ENCODE measurements at places on chromosomes 16 and 17.
A peak's percentile ranks its signal among the peaks of the same experiment; 100 is the strongest.

GRCh38 chr17:69480245-69480644, 65.7 kb downstream of the MAP2K6 start:
- no peak for DNase-seq

GRCh38 chr17:5705876-5706576, 121.7 kb upstream of the NLRP1 start:
- no peak for DNase-seq

DNA sequence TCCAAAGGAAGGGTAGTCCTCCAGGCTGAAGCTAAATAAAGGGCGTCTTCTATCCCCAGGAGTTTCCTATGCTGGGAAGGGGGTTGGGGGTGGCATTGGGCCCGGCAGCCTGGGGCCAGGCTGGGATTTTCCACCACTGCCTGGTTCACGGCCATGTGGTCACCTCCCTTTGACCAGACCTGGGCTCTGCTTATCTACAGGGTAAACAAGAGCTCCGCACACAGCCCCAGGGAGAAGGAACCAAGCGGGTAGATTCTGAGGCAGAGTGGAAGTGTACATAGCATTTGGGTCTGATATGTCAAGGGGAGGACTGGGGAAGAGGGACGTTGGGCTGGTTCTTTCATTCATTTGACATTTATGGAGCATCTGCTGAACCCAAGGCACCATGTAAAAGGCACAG, 27.2 kb upstream of the TMEM220 start:
- no peak for DNase-seq

- DNase-seq: no peak
Measured at GRCh38 chr17:21353326-21354010, 22.7 kb upstream of the KCNJ12 start.

DNA sequence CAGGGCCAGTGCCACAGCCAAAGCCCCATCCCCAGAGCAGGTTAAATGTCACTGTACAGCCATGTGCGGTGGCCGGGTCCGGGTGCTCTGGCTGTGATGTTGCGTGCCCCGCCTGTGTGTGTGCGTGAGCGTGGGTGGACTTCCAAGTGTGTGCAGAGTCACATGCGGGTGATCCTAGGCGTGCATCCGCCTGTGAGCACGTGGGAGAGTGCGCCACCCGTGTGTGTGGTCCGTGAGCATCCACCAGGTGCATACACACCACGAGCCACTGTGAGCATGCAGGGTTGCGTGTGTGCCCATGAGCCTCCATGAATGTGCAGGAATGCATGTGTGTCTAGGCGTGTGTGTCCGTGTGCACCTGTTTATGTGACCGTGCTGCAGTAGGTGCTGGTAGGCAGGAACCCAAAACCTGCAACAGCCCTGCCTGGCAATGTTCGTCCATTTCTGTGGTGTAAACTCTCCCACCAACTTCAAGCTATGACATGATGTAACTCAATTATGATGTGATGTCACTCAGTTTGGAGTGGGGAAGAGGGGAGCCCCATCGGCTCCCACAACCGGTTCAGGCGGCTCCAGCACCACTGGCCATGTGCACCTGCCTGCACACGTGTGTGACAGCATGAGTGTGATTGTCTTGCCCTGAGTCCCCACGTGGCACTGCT, 37.6 kb upstream of the ACSF3 start:
- DNase-seq: no peak

GRCh38 chr17:46194393-46195216, 1.4 kb upstream of the KANSL1 start:
- peak; percentile 55 for DNase-seq

DNA sequence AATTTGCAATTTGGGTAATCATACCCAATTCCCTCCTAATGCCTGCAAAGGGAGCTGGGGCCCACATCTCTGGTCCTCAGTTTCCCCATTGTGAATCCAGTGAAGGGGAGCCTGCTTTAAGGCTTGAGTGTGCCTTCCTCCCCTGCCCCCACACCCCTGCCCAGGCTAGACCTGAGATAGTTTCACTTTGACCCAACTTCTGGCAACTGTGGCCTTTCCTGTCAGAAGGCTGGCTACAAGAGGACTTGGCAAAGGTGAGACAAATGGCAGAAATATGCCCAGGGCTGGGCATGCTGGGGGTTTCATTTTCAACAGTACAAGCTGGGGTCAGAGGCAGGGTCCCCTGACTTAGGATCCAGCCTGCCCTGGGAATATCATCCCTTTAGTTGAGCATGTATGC, 10.0 kb downstream of the SOCS1 start:
- DNase-seq: no peak

- DNase-seq: peak; percentile 94
Measured at GRCh38 chr17:32627239-32627996, 140.6 kb downstream of the CDK5R1 start.

DNA sequence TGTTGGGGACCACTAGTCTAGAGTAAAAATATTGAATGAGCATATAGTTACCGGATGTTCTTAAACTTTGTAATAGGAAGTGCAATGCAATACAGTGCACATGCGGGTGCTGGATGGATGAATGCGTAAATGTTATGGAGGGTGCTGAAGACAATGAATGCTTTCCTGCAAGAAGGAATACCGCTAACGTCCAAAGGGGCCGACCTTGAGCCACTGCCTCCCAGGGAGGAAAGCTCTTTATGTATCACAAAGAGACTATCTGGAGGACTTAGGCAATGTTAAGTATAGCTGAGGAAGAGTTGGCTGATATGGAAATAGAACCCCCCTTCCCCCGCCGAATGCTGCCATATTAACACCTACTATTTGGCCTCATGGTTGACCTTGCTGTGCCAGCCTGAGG, 27.5 kb upstream of the SHCBP1 start:
- no peak for DNase-seq

DNA sequence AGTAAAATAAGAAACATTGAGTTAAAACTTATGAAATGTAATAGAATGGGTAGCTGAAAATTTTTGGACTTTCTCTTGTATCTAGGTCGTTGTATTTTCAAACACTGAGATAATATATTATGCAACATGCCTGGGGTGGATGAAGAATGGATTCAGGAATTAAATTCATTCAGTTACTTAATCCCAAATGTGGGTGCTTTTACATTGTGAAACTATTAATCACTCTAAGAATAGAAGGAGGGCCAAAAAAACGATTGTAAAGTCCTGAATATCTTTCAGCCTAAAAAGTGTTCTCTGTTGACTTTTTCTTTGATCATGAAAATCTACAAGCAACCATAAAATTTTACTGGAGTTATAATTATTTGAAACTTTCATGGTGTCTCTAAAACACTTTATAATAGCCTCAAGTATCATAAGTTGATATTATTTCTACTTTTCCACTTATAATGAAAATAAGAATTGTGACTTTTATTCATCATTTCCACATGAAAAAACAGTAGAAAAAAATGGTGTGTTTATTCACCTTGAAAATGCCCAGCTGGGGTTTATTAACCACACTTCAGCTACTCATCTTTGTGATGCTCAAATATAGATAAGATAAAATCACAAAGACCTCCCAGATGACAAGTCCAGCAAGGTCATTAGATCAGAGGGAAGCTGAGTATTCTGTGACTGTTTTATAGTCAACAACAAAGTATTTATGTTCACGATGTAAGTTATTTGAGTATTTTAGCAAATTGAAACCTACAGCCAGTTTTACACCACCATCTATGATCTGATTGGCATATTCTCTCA, 619.9 kb upstream of the SOX9 start:
- no peak for DNase-seq

DNA sequence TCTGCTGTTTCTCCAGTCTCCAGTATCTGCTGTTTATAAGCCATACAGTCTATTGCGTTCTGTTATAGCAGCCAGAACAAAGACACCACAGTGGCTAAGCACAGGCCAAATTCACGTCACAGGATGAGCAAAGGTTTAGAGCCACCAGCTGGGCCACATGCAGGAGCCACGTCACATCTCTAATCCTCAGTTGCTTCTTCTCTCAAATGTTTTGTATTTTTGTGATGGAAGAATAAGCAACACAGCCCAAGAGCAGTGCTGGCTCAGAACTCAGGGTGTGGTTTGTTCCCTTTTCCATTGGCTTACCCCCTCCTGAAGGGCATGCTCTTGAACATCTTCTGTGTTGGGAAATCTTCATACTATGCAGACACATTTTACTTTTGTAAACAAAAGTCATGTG, 309.4 kb upstream of the CDH5 start:
- DNase-seq: no peak

DNA sequence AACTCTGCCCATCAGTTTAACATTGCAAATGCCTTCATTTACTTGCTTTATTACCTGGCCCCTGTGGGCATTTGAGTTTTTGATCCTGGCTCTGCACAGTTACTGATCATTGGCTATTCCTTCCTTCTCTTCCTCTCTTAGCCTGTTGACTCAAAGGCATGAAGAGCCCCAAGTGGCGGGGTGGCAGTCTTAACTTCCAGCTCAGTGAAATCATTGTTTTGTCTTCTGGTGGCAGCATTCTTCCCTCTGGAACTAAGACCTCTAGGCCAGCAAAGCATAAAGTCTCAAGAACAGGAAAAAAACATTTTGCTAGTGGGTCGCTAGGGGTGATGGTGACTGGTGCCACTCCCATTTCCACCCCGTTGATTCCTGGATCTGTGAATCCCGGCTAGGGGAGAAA, 52.3 kb upstream of the MRTFB start:
- DNase-seq: no peak

GRCh38 chr16:65034915-65035314, 86.9 kb downstream of the CDH11 start:
- DNase-seq: no peak

DNA sequence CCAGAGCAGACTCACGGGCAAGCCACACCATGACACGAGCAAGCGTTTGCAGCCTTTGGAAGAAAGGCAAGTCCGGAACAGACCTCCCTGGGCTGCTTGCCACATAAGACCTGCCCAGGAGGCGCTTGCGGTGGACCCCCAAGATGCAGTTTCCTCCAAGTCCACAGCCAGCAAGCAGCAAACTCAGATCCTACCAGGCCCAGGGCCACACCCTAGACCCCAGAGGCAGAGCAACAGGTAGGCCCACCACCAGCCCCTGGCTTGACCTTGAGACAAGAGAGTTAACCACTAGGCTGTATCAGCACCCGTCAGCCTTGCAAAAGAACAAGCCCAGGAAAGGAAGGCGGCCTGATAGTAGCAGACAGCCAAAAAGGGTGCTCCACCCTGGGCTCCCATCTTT, 2.3 kb downstream of the FAAP100 start:
- no peak for DNase-seq

DNA sequence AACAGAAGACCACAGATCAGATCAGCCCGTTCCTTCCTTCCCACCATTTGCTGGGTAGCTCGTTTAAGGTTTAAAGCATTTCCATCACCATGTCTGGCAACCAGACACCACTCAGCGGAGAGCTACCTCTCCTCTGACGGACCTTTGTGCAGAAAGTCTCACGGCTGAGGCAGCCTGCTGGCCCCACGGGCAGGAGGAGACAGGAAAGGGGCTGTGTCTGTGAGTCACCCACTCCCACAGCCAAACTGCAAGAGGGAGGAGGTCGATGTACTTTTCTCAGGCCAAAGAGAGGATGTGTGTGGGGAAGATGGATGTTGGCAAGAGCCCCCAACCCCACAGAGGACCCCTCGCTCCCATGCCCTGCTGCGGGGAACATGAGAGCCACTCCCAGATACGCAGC, 92.1 kb downstream of the ZNF423 start:
- no peak for DNase-seq

DNA sequence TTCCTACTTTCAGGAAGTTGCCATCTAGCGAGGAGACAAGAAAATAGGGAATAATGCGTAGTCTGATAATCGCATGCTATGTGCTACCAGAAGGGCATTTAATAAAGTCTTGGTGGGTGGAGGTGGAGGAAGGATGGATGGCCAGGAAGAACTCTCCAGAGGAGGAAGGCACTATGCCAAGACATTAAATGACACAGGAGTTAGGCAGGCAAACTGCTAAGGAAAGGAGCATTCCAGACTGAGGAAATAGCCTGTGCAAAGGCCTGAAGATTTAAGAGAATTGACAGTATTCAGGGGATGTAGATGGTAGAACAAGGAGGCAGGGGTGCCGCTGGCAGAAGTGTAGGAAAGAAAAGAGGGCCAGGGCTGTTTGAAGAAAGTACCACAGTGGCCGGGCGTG, 19.3 kb upstream of the ARHGAP44 start:
- no peak for DNase-seq

DNA sequence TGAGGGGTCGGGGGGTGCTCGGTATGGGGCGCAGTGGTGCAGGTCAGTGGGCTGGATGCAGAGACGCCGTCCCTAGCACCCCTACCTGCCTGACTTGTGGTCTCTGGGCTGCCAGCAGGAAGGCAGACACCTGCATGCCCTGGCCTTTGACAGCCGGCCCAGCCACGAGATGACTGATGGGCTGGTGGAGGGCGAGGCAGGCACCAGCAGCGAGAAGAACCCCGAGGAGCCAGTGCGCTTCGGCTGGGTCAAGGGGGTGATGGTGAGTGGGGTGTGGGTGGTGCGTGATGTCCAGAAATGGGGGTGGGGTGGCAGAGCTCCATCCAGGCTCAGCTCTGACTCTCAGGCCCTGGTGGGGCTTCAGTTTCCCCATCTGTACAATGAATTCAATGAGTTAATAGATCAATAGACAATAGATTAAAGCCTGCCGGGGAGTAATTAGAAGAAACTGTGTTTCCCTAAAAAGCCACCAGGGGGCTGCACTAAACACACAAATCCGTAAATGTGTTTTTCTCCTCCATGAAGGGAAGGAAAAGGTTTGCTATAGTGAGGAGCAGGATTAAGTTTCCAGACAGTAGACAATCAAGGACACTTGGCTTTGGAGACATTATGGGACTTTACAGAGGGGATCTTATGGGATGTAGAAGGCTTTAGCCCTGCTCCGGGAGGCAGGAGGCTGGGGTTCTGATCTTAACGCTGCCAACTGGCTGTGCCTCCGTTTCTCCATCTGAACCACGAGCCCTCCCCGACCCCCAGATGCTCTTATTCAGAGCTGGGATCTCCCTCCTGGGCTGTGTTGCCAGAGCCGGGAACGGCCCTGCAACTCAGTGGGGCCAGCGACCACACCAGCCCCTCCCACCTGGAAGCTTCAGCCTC, 2.2 kb downstream of the SLC12A3 start:
- peak; percentile 21 for DNase-seq

GRCh38 chr17:46025510-46026165, 26.6 kb downstream of the STH start:
- no peak for DNase-seq

GRCh38 chr17:6536566-6537065, 19.7 kb downstream of the PITPNM3 start:
- DNase-seq: no peak

- no peak for DNase-seq
Measured at GRCh38 chr17:13003454-13003851, 14.4 kb downstream of the ELAC2 start.

GRCh38 chr17:57402681-57403180, 146.4 kb downstream of the MSI2 start:
- no peak for DNase-seq

DNA sequence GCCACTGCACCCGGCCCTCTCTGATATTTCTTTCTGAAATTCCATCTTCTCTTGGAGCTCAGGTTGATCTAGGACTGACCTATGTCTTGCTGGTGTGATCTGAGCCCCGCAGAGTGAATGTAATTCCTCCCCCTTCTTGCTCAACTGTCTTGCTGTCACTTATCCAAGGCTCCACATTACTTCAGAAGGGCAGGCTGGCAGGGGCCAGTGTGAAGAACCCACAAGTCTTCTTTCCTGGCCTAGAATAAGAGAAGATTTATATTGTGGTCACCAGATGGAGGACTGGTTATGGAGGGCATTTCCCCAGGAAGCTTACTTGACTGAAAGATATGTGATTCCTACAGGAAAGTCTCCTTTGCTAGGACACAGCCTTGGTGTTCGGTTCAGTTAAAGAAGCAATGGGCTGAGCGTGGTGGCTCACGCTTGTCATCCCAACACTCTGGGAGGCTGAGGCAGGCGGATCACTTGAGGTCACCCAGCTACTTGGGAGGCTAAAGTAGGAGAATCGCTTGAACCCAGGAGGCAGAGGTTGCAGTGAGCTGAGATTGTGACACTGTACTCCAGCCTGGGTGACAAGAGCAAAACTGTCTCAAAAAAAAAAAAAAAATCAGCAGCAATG, 13.4 kb downstream of the ITGAL start:
- DNase-seq: no peak
